ENCODE measurements at places on chromosomes 12 and 14.

- DNase-seq, result no peak
These were observed at the start of gene SLC6A12 for GRCh38 chr12:214003-214741. Gene SLC6A12 (minus strand): TSS chr12:214157. CDS start chr12:209986, 4,171 bp downstream.

DNA sequence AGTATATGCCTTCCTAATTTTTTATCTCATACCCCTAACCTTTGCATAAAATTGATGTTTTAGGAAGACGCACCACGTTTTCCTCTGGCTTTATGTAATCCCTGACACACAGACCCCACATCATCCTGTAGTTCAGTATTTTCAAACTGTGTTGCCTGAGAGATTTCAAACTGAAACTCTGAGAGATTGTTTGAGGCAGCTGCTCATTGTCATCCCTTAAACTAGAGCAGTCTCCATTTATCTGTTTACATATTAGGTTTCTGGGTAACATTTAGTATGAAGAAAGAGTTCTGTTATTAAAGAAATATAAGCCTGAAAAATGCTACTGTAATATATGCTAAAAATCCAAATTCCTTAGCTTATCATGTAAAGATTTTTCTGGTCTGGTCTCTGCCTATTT, 24.3 kb downstream of the MNAT1 start:
- no peak for DNase-seq

GRCh38 chr12:1083889-1084262, 92.9 kb downstream of the ERC1 start:
- no peak for DNase-seq

- DNase-seq, result no peak
These were observed 70.1 kb upstream of the HIF1A start for GRCh38 chr14:61625165-61625564.

GRCh38 chr12:17829813-17830212, 260.2 kb downstream of the RERGL start:
- no peak for DNase-seq

DNA sequence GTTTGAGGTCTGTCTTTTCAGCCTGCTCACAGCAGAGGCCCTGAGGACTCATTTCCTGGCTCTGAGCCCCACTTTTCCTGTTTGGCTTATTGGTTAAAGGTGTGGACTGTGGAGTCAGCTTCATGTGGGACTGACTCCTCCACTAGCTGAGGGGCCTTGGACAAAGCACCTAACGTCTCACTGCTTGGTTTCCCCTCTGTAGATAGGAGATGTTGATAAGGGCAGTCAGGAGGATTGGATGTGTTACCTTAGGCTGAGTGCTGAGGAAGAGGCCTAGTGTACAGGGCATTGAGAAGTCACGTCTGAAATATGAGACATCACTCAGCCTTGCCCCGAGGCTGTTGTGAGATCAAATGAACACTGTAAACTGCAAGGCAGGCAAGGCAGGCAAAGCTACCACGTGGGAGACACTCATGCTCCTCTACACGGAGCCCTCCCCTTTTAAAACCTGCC, 27.1 kb upstream of the TCL1A start:
- DNase-seq, result no peak

DNA sequence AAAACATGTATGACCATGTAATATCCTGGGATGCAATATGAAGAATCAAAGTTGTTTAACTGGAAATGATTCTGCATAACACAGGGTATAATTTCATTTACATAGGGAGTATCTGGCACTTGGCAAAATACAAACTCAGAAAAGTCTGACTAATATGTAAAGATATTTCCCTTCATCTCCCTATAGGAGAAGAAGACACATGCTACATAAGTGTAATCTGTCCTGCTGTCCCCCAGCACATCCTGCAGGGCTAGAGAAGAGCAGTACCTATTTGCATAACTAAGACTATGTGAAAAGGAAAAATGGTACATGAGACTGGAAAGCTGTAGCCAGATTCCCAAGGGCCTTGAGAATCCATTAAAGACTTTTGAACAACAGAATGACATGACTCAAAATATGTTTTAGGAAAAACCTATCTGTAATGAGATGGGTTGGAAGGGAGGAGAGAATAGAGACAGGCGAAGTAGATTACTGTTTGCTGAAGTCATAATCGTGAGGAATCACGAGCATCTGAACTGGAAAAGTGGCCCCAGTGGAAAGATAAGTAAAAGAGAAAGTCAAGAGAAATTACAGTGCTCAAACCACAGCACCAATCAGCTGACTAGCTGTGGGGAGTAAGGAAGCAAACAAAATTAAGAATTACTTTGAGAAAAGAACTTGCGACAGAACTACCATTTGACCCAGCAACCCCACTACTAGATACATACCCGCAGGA, 155.1 kb upstream of the HMGA2 start:
- no peak for DNase-seq

GRCh38 chr14:32560209-32560857, 231.2 kb downstream of the AKAP6 start:
- DNase-seq, result no peak

DNA sequence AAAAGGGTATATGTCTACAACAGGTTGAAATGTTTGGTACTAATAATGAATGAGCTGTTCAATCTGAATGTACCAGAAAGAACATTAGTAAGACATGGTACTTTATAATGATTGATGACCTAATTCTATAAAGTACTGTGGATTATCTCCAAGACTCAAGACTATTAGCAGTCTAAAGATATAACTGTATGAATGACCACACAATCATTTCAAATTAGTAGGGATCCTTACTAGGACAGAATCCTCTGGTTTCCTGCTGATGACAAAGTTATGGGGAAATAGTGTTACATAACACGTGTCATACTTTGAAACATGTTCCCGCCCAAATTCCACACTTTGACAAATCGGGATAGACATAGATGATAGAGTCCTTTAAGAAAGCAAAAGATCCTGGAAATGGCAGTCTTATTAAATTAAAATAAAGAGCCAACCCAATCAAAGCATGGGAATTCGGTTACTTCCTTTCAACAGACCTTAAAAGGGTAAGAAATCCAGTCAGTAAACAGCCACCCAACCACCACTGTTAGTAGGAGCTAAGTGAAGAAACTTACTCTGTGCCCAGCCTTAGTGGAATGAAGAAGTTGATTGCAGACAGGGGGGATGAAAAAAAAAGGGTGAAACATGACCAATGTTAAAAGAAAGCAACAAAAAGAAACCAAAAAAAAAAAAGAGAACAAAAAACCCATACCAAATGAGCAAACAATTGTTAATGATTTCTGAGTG, 2.8 kb downstream of the VPS29 start:
- no peak for DNase-seq

- no peak for DNase-seq
These were observed 75.9 kb downstream of the ATP2B1 start for GRCh38 chr12:89632778-89633177.

DNA sequence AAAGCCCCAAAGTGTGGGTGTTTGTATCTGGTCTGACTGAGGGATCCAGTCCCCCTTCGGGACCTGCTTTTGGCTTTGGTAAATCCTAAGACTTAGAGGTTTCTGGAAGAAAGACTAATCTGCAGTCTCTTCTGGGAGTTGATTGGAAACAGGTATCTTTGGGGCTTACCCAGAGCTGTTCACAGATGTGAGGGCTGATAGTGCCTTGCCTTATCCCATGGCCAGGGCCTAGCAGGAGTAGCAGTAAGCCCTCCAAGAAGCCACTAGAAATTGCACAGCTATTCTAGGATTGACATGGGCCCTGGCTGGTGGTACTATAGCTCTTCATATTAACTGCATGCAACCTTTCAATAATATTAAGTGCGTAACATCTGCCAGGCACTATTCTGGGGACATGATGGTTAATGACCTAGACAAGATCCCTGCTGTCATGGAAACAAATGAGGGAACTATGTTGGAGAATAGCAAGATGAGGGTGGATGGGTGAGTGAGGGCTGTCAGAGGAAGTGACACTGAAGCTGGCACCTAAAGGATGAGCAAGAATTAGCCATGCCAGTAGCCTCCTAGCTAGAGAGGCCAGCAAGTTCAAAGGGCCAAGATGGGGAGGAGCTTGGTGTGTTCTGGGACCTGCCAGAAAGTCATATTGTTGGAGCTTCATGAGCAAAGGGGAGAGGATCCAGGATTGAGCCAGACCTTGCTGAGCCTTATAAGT, 71.7 kb downstream of the CRADD start:
- DNase-seq, result no peak

DNA sequence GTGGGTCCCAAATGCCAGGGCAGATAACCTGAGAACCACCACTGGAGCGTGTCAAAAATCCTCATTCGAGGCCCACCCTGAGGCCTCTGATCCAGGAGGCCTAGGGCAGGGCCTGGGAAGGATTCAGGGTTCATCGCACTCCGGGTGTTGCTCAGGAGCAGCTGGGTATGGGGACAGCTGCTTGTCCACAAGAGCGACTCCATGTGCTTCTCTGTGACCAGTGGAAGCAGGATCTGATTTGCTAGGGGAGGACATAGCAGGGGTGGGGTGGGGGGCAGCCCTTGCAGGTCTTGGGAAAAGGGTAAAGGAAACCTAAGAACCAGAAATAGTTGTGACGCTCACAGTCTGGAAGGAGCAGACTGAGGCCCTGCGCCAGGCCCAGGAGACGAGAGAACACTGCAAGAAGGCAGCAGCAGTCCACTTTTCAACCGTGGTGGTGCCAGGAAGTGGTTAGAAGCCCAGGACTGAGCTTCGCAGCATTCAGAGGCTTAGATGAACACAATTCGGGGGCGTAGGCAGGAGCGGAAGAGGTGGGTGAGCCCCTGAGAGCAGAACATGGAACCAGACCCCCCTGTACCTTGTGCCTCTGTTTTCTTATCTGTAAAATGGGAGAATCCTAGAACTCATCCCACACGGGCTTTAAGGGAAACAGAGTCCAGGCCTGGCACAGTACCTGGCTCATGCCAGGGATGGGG, 33.7 kb downstream of the ITPK1 start:
- DNase-seq, result no peak

DNA sequence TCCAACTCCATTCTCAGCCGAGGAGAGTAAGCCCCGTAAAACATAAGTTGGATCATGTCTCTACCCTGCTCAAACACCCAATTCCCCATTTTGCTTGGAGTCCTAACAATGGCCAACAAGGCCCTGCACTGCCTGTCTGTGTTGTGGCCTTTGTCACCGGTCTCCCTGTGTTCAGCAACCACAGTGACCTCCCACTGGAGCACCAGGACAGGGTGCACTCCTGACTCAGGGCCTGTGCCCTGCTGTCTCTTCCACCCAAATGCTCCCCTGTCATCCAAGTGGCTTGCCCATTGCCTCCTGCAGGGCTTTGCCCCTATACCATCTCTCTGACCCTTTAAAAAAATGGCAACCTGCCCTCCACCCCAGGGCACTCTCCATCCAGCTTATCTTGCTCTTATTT, 4.4 kb upstream of the KRT85 start:
- no peak for DNase-seq

Measured in stimulated activated CD4-positive, alpha-beta T cell treated with anti-CD3 and anti-CD28 coated beads, Interleukin-15, amount 100 ng/mL, for 1 hour (primary cell).